ENCODE measurements at places on chromosomes 4 and X.

GRCh38 chr4:185488650-185489049, 17.1 kb upstream of the CCDC110 start:
- DNase-seq = no peak

DNA sequence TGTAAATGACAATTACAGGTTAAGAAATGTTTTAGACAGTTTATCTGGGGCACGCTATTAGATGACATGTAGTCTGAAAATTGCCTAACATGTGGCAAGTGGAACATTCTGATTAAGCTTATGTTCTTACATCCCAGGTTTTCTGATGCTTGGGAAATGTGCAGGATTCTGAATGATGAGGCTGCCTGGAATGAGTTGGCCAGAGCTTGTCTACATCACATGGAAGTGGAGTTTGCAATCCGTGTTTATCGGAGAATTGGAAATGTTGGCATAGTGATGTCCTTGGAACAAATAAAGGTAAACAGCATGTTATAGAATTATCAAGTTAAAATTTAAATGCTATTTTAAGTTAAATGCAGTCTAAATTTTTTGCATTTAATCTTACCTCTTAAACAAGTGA, 49.3 kb downstream of the WDR19 start:
- DNase-seq = no peak

DNA sequence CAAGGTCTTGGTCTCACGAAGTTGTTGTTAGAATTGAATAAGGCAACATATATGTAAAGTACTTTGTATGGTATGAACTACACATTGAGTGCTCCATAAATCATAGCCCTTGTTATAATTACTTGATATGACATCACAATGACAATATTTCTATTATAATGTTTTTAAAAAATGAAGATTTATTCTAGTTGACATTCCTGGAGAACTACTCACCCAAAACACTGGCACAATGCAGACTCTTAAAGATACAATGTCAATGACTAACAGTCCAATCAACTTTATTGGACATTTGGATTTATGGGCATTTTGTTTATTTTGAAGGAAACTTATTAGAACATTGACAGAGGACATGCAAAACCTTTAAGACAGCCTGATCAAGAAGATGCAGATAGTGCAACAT, 55.3 kb downstream of the ASB9 start:
- no peak for DNase-seq

DNA sequence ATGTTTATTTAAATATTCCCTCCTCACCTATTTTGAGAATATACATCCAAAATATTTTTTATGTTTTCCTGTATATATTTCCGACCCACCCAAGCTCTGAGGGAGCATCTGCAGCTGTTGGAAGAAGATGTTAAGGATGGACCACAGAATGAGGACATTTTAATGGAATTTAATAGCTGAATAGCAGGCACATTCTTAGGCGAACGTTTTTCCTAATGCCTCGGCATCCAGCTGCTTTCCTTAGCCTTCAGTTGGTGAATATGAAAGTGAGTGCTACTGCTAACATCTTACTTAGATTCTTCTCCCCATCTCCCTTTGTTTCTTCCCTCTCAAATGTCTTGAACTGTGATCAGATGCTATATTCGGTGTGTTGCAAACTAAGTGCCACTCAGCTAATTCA, 158.0 kb upstream of the CTSO start:
- DNase-seq = no peak

GRCh38 chrX:142186103-142186502, 19.0 kb downstream of the MAGEC2 start:
- no peak for DNase-seq

DNA sequence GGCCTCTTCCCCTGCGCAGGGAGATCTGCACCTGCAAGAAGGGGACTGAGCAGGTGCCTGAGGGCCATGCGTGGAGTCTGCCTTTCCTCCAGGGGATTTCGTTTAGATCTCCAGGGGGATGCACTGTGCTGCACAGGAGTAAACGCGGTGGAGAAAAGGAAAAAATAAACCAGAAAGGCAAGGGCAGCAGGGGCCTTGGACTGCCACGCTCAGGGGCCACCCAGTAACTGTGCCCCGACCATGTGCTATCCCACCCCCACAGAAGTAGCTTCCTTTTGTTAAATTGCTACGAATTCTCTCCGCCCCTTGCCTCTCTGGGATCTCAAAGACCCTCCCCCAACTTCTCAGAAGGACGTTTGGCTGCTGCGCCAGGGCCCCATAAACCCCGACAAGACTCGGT, 17.2 kb upstream of the HMX1 start:
- no peak for DNase-seq

GRCh38 chr4:139241086-139241783, 38.8 kb downstream of the MGARP start:
- DNase-seq = no peak

GRCh38 chr4:138076561-138076960, 165.6 kb downstream of the SLC7A11 start:
- no peak for DNase-seq

DNA sequence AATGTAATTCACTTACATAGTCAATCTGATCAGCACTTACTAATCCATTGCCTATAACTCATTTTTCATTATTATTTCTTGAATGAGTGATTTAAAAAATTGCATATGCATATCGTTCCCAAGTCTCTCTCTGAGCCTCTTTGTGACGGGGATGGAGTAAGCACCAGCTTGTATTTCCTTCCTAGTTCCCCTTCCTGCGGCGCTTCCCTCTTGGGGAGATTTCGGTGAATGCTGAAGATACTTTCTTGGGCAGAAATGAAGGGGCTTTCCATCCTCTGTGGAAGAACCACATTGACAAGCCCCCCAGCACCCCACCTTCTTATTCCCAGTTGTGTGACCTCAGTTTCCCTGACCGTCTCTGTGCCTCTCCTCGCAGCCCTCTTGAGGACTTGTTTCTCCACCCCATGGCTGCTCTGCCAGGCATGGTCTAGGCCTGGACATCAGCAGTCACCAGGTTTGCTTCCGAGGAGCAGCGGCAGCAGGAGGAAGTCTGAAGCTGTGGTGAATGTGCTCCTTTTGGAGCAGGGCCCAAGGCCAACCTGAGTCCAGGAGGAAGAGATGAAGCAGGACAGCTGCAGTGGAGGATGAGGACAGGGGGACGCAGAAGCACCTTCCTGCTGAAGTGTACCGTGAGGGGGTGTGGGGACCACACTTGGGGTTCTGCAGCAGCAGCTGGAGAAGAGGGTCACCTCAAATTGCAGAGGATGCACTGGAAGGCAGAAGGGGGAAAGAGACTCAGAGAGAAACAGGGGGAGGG, 124.9 kb downstream of the IRF2 start:
- peak; percentile 63 for DNase-seq

- DNase-seq = no peak
Measured at GRCh38 chr4:189659287-189659686, 281.4 kb upstream of the FRG1 start.

- peak; percentile 98 for DNase-seq
Measured at GRCh38 chr4:86593688-86594558, at the start of gene PTPN13. Gene PTPN13, plus strand, starts transcription at chr4:86594315. Its CDS starts 40,942 bp downstream, at chr4:86635257.

DNA sequence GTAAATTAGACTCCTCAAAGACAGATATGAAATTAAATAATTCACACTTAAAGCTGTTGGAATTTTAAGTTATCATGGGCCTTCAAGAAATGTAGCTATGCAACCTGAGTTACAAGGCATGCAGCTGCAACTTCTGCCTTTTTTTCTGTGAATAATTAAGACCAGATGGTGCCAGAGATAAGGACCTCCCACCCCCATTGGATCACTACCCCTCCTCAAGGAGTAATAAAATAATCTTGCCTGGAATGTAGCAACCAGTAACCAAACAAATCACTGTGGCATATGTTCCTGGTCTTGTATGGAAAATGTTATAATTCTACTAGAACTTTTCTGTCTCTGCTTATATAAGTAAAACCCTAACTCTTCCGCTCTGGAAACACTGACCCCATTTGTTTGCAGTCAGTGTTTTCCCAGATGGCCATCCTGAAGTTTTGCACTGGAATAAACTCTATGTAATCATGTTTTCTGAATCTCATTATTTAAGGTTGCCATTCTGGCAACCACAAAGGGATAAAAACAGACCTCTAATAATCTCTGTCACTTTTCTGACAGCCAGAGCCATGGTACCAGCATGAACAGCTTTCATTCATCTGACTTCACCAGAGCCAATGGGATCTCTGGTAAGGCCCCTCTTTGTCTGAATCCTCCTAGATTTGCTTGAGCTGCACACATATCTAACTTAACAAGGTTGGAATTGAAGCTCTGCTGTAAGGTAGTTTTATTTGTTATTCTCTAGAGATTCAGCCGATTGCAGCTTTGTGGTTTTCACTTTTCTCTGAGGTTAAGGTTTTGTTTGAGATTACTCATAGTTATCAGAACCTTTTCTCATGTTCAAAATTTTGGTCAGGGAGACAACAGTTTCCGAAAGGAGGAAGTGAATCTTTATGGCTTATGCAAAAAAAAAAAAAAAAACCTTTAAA, 274.6 kb downstream of the NAF1 start:
- no peak for DNase-seq

- DNase-seq = no peak
Measured at GRCh38 chrX:48864210-48864609, 28.8 kb upstream of the PCSK1N start.

- no peak for DNase-seq
Measured at GRCh38 chrX:129741880-129742758, 3.3 kb downstream of the XPNPEP2 start.

DNA sequence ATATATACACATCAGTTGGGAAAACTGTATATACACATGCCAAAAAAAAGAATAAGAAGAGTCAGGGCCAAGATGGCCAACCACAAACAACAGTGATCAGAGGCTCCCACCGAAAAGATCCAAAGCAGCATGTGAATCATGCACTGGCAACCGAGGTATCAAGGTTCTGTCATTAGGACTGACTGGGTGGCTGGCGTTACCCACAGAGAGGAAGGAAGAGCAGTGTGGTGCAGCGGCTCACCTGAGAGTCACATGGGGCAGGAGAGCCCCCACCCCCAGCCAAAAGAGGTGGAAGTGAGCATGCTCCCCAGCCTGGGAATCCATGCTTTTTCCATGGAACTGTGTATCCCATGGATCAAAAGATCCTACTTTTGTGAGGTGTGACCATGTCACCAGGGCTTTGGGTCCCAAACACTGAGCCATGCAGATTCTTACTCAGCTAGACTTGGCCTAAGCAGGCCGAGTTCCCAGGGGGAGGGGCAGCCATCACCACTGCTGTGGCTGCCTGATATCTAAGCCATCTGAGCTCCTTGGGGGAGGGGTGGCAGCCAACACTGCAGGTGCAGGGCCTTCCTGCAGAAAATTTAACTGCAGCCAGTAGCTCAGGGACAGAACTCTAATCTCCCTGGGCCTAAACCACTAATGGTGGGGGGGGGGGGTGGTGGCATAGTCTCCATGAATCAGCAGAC, 52.8 kb downstream of the P2RY10 start:
- no peak for DNase-seq

DNA sequence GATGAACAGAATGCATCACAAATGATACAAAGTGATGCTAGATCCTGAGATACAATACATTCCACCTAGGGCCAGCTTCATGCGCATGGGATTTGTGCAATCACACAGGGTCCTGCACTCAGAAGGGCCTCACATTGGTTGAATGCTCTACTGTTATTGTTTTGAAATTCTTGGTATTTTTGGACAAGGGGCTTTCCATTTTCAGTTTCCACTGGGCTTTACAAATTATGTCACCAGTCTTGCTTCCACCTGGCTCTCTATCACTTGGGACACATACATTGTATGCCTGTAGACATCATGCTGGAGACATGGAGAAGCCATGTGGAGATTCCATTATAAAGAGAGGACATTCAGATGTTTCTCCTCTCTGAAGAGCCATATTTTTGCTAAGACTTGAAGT, 155.8 kb downstream of the NAA11 start:
- no peak for DNase-seq

DNA sequence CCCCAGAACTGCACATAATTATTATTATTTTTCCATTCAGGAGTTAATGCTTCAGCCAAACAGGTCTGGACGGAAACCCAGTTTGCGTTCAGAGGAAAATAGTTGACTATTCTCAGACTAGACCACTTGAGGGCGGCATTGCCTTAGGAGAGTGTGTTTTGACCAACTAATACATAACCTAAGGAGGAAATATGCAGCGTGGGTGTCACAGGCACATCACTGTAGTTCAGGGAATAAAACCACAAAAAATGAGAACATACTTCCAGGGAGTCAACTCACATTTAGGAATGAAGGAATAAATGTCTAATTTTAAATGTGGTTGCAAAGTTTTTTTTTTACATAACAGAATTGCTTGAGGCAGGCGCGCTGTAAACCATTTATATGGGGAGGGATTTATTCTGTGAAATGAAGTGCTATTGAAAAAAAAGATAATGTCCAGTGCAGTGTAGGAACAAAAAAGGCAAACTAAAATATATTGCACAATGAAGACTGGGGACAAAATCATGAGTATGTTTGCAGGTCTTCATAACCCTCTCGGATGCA, 93.3 kb downstream of the SYNPO2 start:
- DNase-seq = peak; percentile 89

DNA sequence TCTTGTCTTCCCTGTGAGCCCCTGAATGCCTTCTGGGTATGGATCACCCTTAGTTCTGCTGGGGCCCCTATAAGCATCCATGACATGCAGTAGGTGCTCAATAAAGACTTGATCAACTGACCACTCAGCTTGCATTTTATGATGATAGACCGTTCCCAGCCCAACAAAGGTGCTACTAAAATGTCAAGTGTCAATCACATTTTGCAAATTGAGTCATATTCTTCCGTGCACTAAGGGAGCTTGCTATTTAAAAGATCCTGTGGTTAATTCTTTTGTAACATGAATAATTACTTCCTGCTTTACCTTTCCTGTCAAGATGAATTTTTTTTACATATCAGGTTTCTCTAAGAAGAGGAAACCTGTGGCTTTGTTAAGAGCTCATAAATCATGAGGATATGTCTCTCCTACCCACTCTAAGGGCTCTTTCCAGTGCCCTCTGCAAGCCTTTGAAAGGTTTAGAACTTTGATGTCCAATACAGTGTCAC, 47.6 kb downstream of the SH3KBP1 start:
- no peak for DNase-seq

GRCh38 chr4:45946699-45947098, 177.2 kb downstream of the GABRG1 start:
- DNase-seq = no peak

DNA sequence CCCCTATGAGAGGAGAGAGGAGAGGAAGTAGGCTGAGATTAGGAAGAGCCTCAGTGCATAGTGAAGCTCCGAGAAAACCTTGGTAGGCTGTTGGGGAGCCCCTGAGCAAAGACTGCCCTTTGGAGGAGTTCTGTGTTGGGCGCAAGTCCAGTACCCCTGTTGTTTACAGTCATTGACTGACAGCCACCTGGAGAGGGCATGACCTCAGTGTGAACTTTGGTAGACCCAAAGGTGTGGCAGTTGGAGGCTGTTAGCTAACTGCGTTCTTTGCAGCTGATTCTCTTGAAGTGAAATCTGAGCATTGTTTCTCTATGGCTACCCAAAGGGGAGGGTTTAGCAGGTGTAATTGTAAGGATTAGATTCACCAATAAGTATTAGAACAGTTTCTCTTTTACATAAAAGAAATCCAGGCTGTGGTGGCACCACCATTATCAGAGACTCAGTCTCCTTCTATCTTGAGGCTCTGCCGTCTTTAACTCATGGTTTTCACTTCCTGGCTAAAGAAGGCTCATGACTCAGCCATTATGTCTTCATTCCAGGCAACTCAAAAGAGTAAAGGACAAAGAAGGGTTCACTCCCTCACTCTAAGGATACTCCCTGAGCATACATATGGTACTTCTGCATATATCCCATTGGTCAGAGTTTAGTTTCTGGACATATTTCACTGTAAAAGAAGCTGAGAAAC, 33.4 kb downstream of the ANXA3 start:
- peak; percentile 32 for DNase-seq

GRCh38 chr4:128376303-128376702, 88.7 kb upstream of the PGRMC2 start:
- no peak for DNase-seq

Measured in stomach (tissue), 19 donors.